ENCODE measurements at places on chromosomes 5 and 9.

DNA sequence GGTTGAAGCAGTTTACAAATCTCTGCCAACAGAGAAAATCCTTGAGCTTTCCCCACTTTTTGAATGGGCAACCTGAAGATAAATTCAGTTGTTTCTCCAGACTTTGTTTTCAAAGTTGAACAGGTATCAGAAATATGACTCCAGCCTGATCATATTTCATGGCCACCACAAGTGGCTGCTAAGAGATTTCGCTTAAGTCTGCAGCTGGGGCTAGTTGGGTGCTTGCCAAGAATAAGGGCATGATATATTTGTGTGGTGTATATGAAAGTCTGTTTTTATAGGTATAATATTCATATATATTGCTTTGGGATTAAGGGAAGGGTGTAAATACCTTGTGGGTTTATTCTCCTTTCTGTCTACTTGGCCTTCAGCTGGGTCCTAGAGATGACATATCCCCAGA is 168.4 kb upstream of the GDNF start:
- no peak for DNase-seq

GRCh38 chr9:21481470-21482056 is 550 bp downstream of the IFNE start:
- DNase-seq: no peak

DNA sequence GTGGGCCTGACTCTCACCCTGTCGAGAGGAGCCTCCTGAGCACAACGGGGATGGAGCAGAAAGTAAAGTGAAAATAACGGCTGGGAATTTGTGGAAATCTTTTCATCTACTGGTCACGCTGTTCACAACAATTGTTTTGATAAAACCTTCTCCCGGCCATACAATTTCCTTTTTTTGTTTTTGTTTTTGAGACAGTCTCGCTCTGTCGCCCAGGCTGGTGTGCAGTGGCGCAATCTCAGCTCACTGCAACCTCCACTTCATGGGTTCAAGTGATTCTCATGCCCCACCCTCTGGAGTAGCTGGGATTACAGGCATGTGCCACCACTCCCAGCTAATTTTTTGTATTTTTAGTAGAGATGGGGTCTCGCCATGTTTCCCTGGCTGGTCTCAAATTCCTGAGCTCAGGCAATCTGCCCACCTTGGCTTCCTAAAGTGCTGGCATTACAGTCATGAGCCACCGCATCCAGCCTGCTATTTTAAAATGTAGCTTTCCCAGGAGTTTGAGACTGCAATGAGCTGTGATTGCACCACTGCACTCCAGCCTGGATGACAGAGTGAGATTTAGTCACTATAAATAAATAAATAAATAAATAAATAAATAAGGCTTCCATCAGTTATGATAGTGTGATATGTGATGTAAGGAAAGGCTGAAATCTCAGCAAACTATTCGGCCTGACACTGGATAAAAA is 73.5 kb upstream of the PTGER4 start:
- no peak for DNase-seq

DNA sequence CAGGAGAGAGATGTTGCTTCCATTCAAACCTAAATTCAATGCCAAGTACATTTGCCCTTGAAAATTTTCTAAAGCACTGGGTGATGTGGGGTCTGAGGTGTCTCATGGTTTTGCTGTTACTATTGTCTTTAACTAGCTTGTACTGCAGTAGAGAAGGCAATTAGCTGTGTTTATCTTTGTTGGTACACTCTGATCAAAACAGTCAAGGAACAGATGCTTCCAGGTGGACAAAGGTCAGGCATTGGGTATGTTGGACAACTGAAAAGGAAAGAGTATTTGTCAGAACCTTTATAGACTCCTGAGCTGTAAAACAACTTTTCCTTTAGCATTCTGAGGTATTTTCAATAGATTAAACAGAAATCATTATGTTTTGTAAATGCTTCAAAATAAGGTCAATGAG is 2228.7 kb upstream of the WWC1 start:
- no peak for DNase-seq

DNA sequence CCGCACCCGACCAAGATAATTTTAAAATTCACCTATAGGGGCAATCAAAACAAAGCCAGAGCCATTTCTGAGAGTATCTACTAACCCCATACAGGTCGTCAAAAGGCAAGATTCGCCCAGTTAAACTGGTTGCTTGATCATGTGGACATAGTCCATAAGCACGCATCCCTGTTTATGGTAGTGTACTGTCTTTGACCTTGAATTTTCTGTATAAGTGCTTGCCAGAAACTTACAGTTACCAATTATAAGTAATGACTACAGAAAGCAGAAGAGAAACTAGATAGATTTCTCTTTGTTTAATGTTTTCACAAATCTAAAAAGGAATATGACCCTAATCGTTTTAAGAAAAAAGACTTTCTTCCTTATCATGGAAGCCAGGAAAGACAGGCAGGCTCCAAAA is 25.6 kb downstream of the SLC31A1 start:
- no peak for DNase-seq

DNA sequence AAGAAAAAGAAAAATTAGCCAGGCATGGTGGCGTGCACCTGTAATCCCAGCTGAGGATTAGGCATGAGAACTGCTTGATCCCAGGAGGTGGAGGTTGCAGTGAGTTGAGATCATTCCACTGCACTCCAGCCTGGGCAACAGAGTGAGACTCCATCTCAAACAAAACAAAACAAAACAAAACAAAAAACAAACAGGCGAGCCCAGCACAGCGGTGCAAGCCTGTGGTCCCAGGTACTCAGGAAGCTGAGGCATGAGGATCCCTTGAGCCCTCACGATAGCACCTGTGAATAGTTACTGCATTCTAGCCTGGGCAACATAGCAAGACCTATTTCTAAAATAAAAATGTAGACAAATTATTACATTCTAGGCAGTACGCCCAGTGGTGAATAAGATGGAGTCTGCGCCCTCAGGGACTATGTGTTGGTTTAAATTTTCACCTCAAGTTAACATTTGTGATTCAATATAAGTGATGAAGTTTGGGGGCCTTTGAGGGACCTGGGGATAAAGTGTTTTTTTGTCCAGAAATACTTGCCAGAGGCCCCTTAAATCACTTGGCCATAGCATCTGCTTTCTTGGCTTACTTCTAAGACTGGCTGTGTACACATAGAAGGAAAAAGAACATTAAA is 3.4 kb upstream of the GAPVD1 start:
- DNase-seq: no peak

DNA sequence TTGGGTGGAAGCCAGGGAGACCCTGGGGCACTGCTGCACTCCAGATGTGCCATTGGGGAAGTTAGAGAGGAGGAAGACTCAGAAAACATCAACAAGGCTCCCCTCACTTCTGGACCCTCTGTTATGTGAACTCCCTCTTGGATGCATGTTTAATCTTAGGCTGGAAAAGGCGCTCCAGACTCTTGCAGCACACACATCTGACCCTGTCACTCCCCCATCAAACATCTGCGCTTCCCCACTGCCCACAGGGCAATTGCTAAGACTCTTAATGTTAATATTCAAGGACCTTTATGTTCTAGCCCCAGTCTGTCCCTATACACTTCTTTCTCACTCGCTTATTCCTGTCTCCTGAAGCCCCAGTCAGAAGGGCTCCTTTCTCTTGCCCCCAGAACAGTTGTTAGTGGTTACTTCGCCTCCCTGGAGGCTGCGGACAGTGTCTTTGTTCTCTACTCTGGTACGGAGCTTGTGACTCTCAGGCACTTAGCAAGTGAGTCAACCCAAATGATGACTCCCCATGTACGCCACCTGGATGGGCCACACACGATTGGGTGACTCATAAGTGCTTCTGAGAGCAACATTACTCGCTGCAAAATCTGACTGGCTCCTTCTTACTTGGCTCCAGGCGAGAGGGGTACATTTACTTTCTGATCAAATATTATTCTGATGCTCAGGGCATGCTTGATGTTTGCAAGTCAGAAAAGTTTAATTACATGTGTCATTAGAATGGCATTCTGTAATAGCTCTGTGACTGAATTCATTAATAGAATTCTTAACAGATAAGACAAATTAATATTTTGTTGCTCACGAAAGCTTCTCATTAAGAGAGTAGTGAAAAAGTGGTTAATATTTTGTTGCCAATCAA is 193.6 kb downstream of the HSPA4 start:
- peak; percentile 36 for DNase-seq

DNA sequence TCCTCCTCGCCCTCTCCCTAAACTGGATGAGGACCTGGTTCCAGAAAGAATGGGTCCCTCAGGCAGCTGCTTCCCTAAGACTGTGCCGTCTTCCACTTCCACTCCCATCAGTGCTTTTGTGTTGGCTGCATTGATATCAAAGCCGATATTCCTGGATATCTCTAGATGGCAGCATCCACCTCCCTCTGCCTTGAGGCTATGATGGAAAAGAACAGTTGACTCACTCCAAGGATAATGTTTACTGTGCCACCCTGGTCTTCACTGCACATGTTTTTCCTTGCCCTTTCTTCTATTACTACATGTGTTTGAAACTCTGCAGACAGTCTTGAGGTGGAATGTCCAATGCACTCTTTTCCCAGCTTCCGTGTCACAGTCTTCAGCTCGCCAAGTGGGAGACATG is 211.6 kb downstream of the MAST4 start:
- peak; percentile 55 for DNase-seq

DNA sequence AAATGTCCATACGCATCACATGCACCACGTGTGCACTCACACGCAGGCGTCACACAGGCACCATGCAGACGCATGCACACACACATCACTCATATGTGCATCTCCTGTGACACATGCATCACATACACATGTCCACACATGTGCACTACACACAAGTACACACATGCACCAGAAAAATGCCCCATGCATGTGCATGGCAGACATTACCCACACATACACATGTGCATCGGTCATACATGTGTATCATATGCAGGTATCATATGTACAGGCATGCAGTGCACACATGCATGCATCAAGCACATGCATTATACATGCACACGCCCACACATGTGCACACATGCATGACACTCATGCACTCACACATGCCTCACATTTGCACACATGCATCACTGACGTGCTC is 26.1 kb downstream of the ADAMTS2 start:
- DNase-seq: no peak

- no peak for DNase-seq
Measured at GRCh38 chr9:117414220-117414905, 494 bp downstream of the ASTN2 start.

DNA sequence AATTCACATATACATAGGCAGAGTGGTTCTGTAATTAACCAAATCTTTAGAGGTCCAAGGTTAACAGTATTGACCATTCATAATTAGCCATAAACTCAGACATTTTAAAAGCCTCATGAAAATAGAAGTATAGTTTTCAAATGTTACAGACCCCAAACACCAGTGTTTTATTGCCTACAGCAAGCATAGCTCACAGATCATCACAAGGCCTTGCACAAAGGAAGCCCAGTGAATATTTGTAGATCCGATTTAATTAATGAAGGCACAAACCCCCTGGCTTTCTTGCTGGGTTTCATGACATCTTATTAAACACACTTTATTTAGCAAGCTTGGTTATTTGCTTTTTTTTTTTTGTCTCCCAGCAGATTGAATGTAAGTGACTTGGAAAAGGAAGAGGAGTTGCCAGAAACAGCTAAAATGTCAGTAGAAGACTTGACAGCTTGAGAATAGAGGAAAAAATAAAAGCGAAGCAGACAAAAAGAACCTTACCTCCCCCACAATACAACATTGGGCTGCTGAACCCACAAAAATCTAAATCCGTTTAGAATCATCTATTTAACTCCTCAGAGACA is 283.9 kb upstream of the TNC start:
- DNase-seq: no peak

- no peak for DNase-seq
Measured at GRCh38 chr5:158643840-158644239, 455.9 kb downstream of the EBF1 start.

DNA sequence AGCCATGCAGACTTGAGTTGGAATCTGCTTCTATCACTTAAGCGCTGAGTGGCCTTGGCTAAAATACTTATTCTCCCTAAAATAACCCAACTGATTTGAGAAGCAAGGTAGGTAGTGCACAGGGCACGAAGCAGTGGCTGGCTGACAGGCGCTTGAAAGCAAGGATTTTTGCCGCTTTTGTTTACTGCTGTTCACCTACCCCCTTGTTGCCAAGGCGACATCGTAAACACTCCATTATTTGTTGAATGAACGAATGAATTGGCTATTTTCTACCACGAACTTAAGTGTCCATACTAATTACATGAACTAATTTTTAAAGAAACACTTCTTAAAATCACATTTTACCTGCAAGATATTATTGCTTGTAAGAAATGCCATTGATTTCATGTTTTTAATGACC is 98.0 kb downstream of the ANKH start:
- DNase-seq: no peak

DNA sequence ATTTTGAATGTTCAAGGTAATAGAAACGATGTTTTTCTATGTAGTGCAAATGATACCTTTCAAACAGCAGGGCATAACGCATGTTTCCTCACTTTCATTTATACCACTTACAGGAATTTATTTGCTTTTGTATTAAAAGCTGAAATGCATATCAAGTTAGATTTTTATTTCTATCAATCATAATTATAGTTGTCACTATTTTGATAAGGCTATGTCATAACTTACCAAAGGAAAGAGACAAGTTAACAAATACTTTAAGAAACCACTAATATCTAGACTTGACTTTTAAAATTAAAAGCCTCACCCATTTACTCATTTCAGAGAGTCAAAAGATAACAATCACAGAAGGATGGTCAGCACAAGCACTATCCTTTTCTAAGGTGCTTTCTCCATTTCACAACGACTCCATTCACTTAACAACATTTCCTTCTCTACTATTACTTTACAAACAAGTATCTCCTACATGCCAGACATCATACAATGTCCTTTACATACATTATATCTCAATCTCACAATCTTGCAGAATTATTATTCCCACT is 12.6 kb downstream of the ERP44 start:
- no peak for DNase-seq

- no peak for DNase-seq
Measured at GRCh38 chr5:60613826-60614225, 86.1 kb downstream of the DEPDC1B start.

- DNase-seq: no peak
Measured at GRCh38 chr9:138105561-138106505, 228.3 kb downstream of the CACNA1B start.

DNA sequence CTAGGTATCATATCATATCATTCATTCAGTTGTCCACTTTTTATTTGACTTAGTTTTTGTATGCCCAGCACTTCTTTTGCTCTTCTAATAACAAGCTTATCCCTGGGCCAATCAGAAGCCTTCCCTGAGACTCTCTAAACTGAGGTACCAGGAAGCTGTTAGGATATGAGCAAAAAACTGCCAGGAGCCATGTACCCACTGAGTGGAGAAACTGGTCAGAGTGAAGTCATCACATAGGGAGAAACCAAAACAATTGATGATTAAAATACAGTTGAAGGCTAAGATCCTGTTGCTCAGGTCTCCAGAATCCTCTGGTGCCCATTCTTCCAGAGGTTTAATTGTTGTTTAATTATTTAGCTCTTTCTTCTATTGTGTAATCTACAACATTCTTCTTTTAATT is 120.2 kb downstream of the KIAA0825 start:
- no peak for DNase-seq

DNA sequence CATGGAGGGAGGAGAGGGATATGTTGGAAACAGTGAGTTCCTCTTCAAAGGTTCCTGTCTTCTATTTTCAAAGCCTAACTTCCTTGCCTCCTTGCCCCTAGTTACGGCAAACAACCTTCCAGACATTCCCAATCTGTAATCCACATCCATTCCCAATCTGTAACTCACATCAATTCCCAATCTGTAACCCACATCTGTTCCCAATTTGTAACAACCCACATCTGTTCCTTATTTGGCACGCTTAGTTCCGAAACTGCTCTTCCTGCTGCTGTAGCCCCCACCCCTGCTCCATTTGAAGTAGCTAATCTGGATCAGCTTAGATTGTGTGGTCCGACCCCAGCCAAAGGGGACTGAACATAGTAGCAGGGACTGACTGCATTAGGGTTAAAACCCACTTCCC is 23.9 kb upstream of the IDNK start:
- no peak for DNase-seq

GRCh38 chr5:16929347-16929746 is 6.7 kb downstream of the MYO10 start:
- no peak for DNase-seq

Measured in stromal cell of bone marrow (primary cell).